ENCODE measurements at places on chromosomes 1 and 21.

GRCh38 chr1:7930645-7931445 is 9.8 kb downstream of the TNFRSF9 start:
- no peak overlapping the region for H3K4me3 ChIP-seq
- no peak overlapping the region for H3K27ac ChIP-seq
- peaks cover 20% of the 10 kb centered on the region for H3K27me3 ChIP-seq
- no peak for DNase-seq
- H3K4me1 ChIP-seq = peaks cover 5% of the 10 kb centered on the region
- peaks cover 1% of the 10 kb centered on the region for H3K36me3 ChIP-seq

DNA sequence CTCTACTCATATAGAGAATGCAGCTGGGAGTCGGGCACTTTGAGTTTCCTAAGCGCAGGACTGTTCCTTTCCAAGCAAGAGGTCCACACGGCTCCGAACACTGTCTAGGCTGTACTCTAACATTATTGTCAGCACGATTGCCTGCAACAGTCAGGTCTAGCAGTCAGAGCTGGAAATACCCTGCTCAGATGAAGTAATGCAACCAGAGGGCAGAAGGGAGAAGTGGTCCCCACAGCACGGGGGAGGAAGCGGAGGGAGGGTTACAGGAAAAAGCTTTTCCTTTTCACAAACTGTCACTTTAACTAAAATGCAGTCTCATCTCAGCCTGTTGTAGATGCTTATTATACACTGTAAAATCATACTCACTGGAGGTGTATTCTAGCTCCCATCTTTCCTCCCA is 98.9 kb upstream of the SLC44A3 start:
- peaks cover 5% of the 10 kb centered on the region for H3K27me3 ChIP-seq
- no peaks in the 10 kb centered on the region for H3K36me3 ChIP-seq
- peak; percentile 9 for DNase-seq
- H3K4me3 ChIP-seq = no peak overlapping the region
- H3K4me1 ChIP-seq = peaks cover 9% of the 10 kb centered on the region
- no peak overlapping the region for H3K27ac ChIP-seq

DNA sequence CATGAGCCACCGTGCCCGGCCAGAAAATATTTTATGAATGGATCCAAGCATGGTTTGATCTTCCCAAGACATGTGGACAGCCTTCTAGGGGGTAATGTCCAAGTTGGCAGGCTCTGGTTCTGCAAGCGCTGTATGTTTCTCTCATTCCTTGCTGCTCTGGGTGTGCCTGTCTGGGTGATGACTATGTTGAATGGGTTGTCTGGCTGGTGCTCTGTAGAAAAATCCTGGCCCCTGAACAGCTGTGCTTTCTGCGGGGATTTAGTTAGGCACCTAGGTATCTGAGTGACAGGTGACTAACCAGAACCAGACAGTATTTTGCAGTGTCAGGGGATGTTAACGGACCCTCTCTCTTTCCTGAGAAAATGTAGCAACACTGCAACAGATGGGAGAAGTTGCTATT is 14.1 kb downstream of the HUNK start:
- no peak overlapping the region for H3K27ac ChIP-seq
- H3K36me3 ChIP-seq = peaks cover 2% of the 10 kb centered on the region
- no peak for DNase-seq

DNA sequence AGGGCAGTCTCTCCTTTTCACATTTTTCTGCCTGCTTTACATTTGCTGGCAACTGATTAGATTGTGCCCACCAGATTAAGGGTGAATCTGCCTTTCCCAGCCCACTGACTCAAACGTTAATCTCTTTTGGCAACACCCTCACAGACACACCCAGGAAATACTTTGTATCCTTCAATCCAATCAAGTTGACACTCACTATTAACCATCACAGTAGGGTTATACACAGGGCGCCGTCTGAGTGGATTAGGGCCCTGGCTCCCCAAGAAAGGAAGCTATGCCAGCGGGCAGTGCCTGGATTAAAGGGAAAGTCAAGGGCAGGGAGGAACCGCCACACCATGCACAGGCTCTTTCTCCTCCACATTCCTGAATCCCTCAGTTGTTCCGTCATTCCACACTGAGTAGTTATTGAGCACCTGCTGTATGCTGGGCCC is 56.2 kb downstream of the EVA1C start:
- H3K4me1 ChIP-seq = no peaks in the 10 kb centered on the region
- DNase-seq = no peak
- H3K27ac ChIP-seq = no peak overlapping the region
- no peaks in the 10 kb centered on the region for H3K27me3 ChIP-seq
- H3K36me3 ChIP-seq = peaks cover 2% of the 10 kb centered on the region
- no peak overlapping the region for H3K4me3 ChIP-seq

DNA sequence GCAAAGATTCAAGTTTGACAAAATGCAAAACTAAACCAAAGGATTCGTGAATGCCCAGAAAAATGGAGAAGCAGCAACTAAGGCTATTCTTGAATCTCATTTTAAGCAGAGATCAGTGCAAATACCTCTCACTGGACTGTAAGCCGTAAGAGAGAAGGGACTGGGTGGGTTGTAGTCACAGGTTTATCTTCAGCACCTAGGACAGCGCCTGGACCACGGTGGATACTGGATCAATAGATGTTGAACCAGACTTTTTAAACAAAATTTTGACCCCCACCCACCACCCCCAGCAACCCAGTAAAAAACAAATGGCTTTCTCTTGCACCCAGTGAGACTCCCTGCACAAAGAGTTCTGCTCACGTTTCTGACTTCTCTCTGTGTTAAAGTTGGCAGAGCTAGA is 347.1 kb downstream of the AJAP1 start:
- DNase-seq = no peak
- H3K27ac ChIP-seq = no peak overlapping the region
- no peaks in the 10 kb centered on the region for H3K36me3 ChIP-seq

DNA sequence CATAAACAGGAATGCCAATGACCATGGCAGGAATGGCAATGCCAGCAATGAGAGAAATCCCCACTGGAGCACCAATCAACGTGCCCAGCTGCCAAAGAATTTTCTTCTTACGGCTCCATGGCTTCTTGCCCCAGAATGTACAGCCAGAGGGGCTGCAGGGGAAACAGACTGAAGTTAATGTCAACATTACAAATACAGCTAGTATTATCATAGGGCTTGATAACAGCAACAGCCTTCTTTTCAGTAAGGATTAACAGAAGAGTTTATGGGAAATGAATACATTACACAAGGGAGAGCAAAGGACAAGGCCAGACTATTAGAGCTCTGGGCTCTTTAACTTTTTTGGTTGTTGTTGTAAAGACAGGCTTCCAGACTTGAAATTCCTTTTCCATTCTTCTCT is 18.2 kb downstream of the RNF19B start:
- no peak overlapping the region for H3K27ac ChIP-seq
- peaks cover 11% of the 10 kb centered on the region for H3K4me1 ChIP-seq
- no peaks in the 10 kb centered on the region for H3K27me3 ChIP-seq
- no peak for DNase-seq
- H3K4me3 ChIP-seq = no peak overlapping the region
